SW480 (cell line): ENCODE measurements at places on chromosomes 7 and 10.

- no peak for DNase-seq
These were observed 46.7 kb downstream of the CALD1 start for GRCh38 chr7:134826105-134826504.

GRCh38 chr10:34834274-34834673 is 19.2 kb upstream of the PARD3 start:
- DNase-seq = no peak

DNA sequence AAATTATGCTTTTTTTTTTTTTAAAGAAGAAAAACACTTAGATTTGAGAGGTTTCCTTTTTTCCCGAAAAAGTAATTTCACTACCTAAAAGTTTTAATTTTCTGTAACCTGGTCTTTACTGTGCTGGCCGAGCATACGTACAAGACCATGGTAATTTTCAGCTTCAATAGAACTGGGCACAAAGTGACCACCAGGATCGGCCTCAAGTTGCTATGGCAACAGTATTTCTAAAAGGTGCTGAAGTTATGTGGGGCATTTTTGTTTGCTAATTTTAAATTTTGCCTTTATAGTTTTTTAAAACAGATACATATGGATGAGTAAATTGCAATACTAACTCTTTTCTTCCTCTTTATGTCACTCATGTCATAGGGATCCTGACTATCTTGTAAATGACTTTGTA is 69.4 kb downstream of the FAM204A start:
- DNase-seq = no peak

DNA sequence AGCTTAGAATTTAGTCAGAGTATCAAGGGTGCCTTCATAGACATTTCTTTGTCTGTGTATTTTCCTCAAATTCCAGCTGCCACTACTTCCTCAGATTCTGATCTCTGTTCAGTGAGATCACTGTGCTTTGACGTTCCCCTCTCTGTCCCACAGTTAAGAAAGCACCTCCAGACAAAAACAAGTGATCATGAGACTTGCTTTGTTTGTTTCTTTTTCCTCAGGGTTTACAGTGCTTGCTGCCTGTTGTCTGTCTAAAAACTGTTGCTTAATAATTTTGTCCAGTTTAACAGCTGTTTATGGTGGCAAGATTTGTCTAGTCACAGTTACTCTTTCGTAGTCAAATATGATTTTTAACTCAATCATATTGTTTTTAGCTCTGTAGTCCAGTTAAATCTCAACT is 29.1 kb downstream of the TRUB1 start:
- DNase-seq = no peak

DNA sequence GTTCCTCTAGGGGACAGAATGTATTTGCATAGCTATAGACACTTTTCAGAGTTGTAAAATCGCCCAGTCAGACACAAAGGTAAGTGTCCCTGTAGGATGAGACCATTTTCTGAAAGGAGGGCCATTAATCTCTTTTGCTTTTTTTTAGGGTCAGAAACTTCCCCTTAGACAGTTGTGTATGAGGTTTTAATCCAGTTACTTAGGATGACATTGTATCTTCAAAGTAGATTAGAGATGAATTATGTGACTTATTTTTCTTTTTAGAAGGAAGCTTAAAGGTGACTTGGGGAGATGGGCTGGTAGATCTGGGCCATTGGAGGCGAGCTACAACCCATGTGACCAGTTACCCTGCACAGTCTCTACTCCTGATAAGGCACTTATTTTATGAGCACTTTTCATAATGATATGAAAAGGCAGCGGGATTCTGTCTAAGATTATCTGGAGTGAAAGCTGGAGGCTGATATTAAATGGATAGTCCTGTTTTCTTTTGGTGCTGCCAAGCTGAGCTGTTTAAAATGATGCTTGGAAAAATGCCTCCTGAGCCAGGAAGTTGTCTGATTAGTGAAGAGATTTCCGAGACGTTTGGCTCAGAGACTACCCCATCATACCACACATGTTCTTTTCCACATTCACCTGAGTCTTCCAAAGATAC is 264.3 kb downstream of the AUTS2 start:
- no peak for DNase-seq

- peak; percentile 11 for DNase-seq
These were observed 569.4 kb downstream of the HTR7 start for GRCh38 chr10:90288391-90288933.

GRCh38 chr7:25777969-25778708 is 373.9 kb upstream of the NFE2L3 start:
- DNase-seq = no peak

GRCh38 chr10:112783351-112784021 is 166.6 kb upstream of the TCF7L2 start:
- no peak for DNase-seq

- DNase-seq = no peak
These were observed 15.9 kb downstream of the YKT6 start for GRCh38 chr7:44216521-44217222.

DNA sequence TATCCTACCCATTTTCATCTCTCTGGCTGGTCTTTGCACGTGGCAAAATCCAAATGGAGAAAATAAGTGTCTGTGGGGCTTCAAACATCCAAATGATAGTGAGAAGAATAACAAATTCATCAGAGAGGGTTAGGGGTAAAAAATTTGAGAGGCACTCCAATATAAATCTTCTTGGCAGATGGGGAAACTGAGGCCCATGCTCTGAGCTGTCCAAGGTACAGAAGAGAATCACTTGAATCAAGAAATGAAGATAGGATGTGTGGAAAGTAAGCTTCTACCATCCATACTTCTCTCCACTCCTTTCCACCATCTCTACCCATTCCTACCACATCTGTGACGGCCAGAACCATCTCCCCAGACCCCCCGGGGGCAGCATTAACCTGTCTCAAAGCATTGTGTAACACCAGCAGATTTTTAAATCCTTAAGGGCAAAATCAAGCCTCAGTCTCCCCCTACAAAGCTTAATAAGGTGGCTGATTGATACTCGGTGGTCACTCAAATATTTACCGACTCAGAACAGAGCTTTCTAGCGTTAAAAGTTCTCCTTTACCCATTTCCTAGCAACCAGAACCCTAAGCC is 818 bp downstream of the GOT1 start:
- no peak for DNase-seq

GRCh38 chr10:71099731-71100361 is 112.5 kb upstream of the UNC5B start:
- DNase-seq = no peak

DNA sequence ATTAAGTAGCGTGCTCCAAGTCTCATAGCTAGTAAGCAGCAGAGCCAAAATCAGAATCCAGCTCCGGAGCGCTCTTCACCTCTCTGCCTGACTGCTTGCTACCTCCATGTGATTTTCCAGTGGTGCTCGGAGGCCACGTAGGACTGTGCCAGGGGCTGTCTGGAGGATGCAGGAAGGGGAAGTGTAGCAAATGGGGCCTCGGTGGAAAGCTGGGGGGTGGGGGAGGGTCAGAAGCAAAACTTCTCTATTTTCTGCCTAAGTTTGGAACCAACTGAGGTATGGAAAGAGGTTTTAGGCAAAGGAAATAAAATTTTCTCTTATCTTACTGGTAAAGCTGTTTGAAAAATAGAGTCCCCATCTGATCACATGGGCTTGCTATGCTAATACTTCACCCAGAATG is 108.7 kb downstream of the TBXAS1 start:
- DNase-seq = no peak

- no peak for DNase-seq
These were observed 6.9 kb upstream of the ORAI2 start for GRCh38 chr7:102426268-102427018.
